ENCODE measurements at places on chromosomes 13 and 19. TPM values are rescaled to one million over a fixed set of nuclear protein-coding genes. Genes with fewer than 3 reads are reported as not detected.

The CADM4 gene
- 0.16 TPM for polyA plus RNA-seq

The PCDH20 gene
- not detected for polyA plus RNA-seq

The MEIS3 gene
- not detected for polyA plus RNA-seq

DNA sequence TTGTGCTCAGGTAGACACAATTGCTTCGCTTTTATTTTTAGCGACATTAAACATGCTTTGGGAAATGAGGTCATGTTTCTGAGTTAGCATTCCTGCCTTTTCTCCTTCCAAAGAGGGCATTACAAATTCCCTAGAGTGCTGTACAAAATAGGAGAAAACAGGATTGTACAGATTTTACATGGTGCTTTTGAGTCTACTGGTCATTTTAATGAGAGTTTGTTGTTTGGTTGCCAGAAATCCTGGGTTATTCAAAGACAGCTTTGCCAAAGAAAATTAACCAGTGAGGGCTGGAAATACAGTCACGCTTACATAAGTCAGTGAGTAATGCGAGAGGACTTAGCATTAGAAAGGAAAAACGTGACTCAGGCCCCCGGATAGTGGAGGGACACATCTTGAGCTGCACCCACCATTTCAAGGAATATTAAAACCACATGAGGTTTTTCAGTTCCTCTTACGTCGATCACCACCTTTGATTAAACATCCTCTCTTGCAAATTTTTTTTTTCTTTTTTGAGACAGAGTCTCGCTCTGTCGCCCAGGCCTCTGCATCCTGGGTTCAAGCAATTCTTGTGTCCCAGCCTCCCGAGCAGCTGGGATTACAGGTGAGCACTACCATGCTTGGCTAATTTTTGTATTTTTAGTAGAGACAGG is 55.4 kb downstream of the SACS start:
- peak; percentile 83 for DNase-seq
